GM12864 (cell line): ENCODE measurements at places on chromosomes 7 and 10.
A peak's percentile ranks its signal among the peaks of the same experiment; 100 is the strongest.

GRCh38 chr7:41886262-41886900 is 183.5 kb upstream of the INHBA start:
- no peak for DNase-seq

GRCh38 chr7:55140221-55140940 is 121.6 kb downstream of the EGFR start:
- peak; percentile 8 for DNase-seq

- DNase-seq, result no peak
Measured at GRCh38 chr10:76558586-76558985, 1079.0 kb downstream of the KCNMA1 start.

DNA sequence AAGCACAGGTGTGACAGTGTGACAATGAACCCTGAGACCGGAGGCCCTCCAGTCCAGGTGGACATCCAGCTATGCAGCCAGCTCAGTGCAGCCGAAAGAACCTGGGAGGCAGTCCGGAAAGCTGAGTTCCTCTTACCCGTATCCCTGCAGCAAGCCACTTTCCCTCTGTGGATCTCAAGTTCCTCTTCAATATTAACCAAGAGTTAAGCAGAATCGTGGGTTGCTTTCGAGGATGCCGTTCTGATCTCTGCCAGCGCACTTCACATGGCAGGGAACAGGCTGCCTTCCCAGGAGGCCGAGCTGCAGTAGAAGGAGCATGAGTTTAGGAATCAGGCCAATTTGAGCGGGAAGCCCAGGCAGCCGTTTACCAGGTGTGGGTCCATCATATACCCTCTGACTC is 591.6 kb downstream of the SDK1 start:
- no peak for DNase-seq

- no peak for DNase-seq
Measured at GRCh38 chr10:13648425-13648824, 61.7 kb downstream of the PRPF18 start.

DNA sequence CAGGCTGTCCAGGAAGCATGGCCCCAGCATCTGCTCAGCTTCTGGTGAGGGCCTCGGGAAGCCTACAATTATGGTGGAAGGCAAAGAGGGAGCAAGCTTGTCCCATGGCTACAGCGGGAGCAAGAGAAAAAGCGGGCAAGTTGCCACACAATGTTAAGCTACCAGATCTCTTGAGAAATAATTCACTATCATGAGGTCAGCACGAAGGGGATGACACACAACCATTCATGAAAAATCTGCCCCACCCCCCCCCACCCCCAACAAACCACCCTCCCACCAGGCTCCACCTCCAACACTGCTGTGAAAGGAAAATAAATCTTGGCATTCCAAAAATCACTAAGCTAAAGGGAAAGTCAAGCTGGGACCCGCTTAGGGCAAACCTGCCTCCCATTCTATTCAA is 545.8 kb upstream of the NRP1 start:
- no peak for DNase-seq

DNA sequence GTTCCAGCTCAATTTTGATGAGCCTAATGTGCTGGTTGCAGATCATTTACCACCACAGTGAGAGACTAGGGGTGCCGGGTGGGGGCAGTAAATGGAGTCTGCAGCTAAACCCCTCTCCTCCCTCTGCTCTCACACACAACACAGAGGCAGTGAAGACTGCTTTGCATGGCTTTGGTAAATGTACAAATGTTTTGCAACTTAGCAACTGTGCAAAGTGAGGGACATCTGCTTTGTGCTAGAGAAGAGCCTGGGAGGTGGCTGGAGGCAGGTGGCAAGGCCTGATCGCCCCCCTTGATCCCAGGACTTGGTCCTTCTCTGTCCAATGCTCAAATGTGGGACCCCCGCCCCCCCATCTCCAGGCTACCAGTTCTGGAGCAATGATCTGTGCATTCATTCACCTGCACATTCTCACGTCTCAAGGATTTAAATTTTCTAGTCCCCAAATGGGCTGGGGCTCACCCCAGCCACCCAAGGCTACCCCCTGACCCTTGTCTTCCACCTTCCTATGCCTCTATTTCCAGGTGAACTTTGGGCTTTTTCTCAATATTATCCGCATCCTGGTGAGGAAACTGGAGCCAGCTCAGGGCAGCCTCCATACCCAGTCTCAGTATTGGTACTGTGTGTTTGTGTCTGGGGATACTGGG is 11.6 kb downstream of the GHRHR start:
- no peak for DNase-seq

GRCh38 chr7:131166066-131166465 is 161.6 kb upstream of the MKLN1 start:
- no peak for DNase-seq
